ENCODE measurements at places on chromosomes 2 and 18. TPM values are rescaled to one million over a fixed set of nuclear protein-coding genes. Genes with fewer than 3 reads are reported as not detected.

C18orf63 gene
- not detected for total RNA-seq

STAT4 gene
- 3.9 TPM for total RNA-seq

NGEF gene
- 21.6 TPM for total RNA-seq

LCT gene
- total RNA-seq = 0.03 TPM

CTAGE1 gene
- not detected for total RNA-seq

KCNK3 gene
- total RNA-seq = 1.1 TPM

REG1B gene
- total RNA-seq = not detected

RESP18 gene
- total RNA-seq = not detected

LINC00305 gene
- not detected for total RNA-seq

SLC11A1 gene
- total RNA-seq = 0.15 TPM

FTCDNL1 gene
- total RNA-seq = 3.2 TPM

FOXD4L1 gene
- 0.40 TPM for total RNA-seq

RIT2 gene
- not detected for total RNA-seq

ST8SIA5 gene
- not detected for total RNA-seq

ACADL gene
- total RNA-seq = not detected

TRABD2A gene
- total RNA-seq = 9.7 TPM

CHPF gene
- 18.1 TPM for total RNA-seq
